Naive thymus-derived CD8-positive, alpha-beta T cell (primary cell): ENCODE measurements at places on chromosomes 3 and 15.

GRCh38 chr3:129280183-129280582 lies 1.5 kb downstream of the HMCES start:
- no peaks in the 10 kb centered on the region for H3K27me3 ChIP-seq
- H3K4me3 ChIP-seq = peak overlapping the region; percentile 98
- peaks cover 3% of the 10 kb centered on the region for H3K36me3 ChIP-seq
- H3K27ac ChIP-seq = peak overlapping the region; percentile 98
- no peak for DNase-seq
- peaks cover 62% of the 10 kb centered on the region for H3K4me1 ChIP-seq

GRCh38 chr3:33488246-33488645 lies 48.0 kb upstream of the UBP1 start:
- H3K27me3 ChIP-seq = no peaks in the 10 kb centered on the region
- no peak overlapping the region for H3K4me3 ChIP-seq
- no peaks in the 10 kb centered on the region for H3K36me3 ChIP-seq
- H3K4me1 ChIP-seq = no peaks in the 10 kb centered on the region

DNA sequence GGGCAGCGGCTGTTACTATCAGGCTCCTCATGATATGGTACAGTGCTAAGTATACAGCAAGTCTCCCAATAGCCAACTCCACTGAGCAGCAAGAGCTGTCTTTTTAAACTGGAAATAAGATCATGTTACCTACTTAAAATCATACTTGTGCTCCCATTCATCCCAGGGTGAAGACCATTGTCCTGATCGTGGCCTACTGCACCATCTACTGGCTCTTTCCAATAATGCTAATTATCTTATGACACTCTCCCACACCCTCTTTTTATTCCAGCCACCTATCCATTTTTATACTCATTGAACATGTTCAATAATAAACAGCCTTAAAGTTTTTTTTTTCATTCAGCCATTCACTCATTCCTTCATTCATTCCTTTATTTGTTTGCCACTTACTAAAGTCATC lies 117.7 kb downstream of the GBE1 start:
- H3K27ac ChIP-seq = no peak overlapping the region
- peaks cover 2% of the 10 kb centered on the region for H3K4me1 ChIP-seq
- H3K4me3 ChIP-seq = no peak overlapping the region
- peaks cover 10% of the 10 kb centered on the region for H3K36me3 ChIP-seq
- no peaks in the 10 kb centered on the region for H3K27me3 ChIP-seq
- no peak for DNase-seq

GRCh38 chr15:86553108-86553507 lies 473.4 kb downstream of the AGBL1 start:
- no peaks in the 10 kb centered on the region for H3K36me3 ChIP-seq
- no peaks in the 10 kb centered on the region for H3K4me1 ChIP-seq
- H3K4me3 ChIP-seq = no peak overlapping the region
- no peak for DNase-seq
- H3K27ac ChIP-seq = no peak overlapping the region

DNA sequence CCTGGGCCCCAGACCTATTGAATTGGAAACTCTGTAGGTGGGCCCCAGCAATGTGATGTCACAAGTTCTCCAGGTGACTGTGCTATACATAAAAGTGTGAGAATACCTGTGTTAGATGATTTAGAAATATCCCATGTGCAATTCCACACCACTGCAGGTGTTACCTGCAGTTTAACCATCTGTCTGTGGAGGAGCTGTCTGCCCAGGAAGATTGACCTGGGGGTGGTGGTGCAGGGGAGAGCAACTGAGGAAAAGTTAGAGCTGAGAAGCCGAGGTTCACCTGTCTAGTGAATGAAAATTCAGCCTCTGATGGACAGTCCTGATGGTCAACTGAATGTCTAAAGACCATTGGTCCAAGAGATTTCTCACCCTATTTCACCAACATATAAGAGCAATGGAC lies 132.2 kb upstream of the SLC24A5 start:
- H3K36me3 ChIP-seq = no peaks in the 10 kb centered on the region
- no peaks in the 10 kb centered on the region for H3K4me1 ChIP-seq

GRCh38 chr3:15685927-15686326 lies 84.4 kb downstream of the BTD start:
- H3K36me3 ChIP-seq = peaks cover 35% of the 10 kb centered on the region
- H3K27ac ChIP-seq = peak overlapping the region; percentile 47
- H3K4me1 ChIP-seq = peaks cover 1% of the 10 kb centered on the region
- no peak for DNase-seq
- no peaks in the 10 kb centered on the region for H3K27me3 ChIP-seq
- no peak overlapping the region for H3K4me3 ChIP-seq

GRCh38 chr3:23324745-23325144 lies 121.6 kb downstream of the UBE2E2 start:
- peaks cover 6% of the 10 kb centered on the region for H3K4me1 ChIP-seq
- peak overlapping the region; percentile 63 for H3K4me3 ChIP-seq
- no peak for DNase-seq
- no peaks in the 10 kb centered on the region for H3K27me3 ChIP-seq

- peaks cover 3% of the 10 kb centered on the region for H3K36me3 ChIP-seq
- H3K4me1 ChIP-seq = peaks cover 31% of the 10 kb centered on the region
- H3K27ac ChIP-seq = peak overlapping the region; percentile 81
- H3K4me3 ChIP-seq = peak overlapping the region; percentile 76
- DNase-seq = peak; percentile 38
These were observed 624.8 kb upstream of the LMCD1 start for GRCh38 chr3:7876741-7877297.

GRCh38 chr15:85832394-85832793 lies 37.7 kb upstream of the KLHL25 start:
- no peaks in the 10 kb centered on the region for H3K27me3 ChIP-seq
- H3K4me3 ChIP-seq = no peak overlapping the region
- no peaks in the 10 kb centered on the region for H3K36me3 ChIP-seq
- H3K4me1 ChIP-seq = no peaks in the 10 kb centered on the region

- H3K36me3 ChIP-seq = peaks cover 21% of the 10 kb centered on the region
- peaks cover 10% of the 10 kb centered on the region for H3K4me1 ChIP-seq
- peak; percentile 15 for DNase-seq
- no peaks in the 10 kb centered on the region for H3K27me3 ChIP-seq
- H3K4me3 ChIP-seq = no peak overlapping the region
- no peak overlapping the region for H3K27ac ChIP-seq
These were observed 250.5 kb downstream of the UACA start for GRCh38 chr15:70512772-70513362.

DNA sequence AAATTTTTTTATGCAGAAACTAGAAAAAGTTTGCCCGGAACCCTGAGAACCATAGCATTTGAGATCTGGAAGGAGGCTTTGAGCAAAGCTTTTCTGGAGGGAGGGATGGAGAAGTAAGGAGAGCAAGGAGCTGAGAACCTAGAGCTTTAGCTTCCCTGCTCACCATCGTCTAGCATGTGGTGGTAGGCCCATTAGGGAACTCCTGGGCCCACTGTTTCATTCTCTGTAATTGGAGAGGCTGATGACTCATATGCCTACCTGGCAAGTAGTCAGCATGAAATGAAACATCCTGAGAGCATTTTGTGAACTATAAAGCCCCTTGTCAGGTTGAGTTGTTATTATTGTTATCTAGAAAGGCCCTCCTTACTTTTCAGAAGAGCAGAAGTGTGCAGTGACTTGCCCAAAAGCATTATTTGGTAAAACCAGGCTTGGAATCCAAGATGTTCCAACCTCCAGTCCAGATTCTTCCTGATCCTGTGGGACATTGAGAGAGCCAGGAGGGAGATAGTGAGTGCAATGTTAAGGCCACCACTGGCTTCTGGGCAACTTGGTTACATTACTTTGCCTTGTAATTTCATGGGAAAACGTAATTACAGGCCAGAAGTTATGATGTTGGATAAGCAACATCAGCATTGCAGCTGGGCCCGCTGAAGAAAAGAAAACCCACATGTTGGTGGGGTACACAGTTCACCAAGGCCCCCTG lies 104.5 kb upstream of the BFSP2 start:
- H3K4me3 ChIP-seq = no peak overlapping the region
- no peak overlapping the region for H3K27ac ChIP-seq
- H3K27me3 ChIP-seq = peaks cover 7% of the 10 kb centered on the region
- no peak for DNase-seq

GRCh38 chr3:148866261-148866660 lies 1.2 kb downstream of the CPA3 start:
- DNase-seq = no peak
- H3K27me3 ChIP-seq = peaks cover 13% of the 10 kb centered on the region
- H3K36me3 ChIP-seq = no peaks in the 10 kb centered on the region
- H3K4me1 ChIP-seq = peaks cover 1% of the 10 kb centered on the region
- H3K27ac ChIP-seq = no peak overlapping the region
- H3K4me3 ChIP-seq = no peak overlapping the region

- H3K4me3 ChIP-seq = no peak overlapping the region
- no peak overlapping the region for H3K27ac ChIP-seq
These were observed 87.5 kb upstream of the FAM3D start for GRCh38 chr3:58754074-58754473.

DNA sequence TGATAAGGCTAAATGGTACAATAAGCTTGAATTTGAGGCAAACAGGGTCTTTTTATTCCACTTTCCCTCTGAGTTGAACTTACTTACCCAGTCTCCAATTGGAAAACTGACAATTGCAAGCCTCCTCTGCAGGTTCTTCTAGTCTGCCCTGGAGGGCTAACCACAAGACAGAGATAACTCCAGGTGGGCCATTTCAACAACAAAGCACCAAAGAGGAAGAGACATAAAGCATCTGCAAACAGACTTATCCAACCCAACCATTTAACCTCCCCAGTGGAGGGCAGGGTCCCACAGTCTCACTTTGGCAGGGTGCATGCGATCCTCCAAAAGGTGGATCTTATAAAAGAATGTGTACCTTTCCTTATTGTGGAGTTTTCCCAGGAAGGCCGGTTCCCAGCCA lies 525.8 kb downstream of the DIPK2A start:
- H3K4me3 ChIP-seq = no peak overlapping the region
- H3K4me1 ChIP-seq = no peaks in the 10 kb centered on the region
- no peaks in the 10 kb centered on the region for H3K27me3 ChIP-seq
- H3K27ac ChIP-seq = no peak overlapping the region

DNA sequence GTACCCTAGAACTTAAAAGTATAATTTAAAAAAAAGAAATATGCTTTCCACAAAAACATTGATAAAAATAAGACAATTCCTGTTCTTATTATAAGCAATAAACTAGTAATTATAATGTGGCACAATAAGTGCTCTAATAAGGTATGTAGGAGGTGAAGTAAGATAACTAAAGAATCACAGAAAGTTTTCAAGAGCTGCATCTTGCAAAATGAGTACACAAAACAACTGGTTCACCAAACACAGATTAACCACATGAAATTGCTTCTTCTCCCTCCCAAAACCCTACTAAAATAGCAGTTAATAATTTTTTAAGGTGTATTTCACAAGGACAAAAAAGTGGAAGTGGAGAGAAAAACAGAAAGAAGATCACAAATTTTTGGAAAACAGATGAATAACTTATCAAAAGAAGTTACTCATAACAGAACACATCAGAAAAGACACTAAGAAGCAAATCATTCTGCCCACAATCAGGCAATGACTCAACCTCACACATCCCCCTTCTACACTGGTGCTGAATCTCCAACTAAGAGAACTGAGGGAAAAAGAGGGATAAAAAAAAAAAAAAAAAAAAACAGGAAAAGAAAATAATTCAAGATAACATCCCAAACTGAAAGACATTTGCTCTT lies 64.2 kb downstream of the TBC1D5 start:
- no peak overlapping the region for H3K4me3 ChIP-seq
- no peak for DNase-seq
- no peaks in the 10 kb centered on the region for H3K27me3 ChIP-seq

DNA sequence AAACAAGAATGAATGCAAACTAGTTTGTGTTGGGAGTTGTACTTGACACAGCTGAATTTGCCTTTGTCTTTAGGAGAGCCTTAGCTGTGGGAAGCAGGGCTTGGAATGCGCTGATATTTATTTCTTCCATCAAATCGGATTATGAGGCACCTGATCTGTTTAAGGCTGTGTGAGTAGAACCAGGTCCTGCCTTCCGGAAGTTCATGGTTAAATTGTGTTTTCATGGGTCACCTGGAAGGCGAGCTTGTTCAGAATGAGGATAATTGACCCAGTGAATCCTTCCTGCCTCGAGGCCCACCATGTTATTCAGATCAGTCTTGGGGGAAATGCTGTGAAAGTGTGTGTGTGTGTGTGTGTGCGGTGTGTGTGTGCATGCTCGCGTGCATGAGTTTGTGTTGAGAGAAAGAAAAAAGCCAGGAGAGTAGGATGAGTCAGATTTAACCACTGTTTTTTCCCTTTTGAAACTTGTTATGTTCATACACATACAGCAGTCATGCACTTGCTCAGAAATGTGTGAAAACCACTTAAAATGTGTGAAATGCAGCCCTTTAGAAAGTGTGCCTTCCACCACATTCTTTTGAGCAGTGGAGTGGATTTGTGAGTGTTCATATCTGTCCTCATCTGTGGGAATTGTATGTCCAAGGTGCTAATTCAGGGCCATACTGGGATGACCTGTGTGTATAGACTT lies 36.7 kb downstream of the SMAD3 start:
- no peaks in the 10 kb centered on the region for H3K27me3 ChIP-seq
- H3K27ac ChIP-seq = no peak overlapping the region
- H3K4me1 ChIP-seq = peaks cover 28% of the 10 kb centered on the region
- H3K36me3 ChIP-seq = no peaks in the 10 kb centered on the region
- no peak overlapping the region for H3K4me3 ChIP-seq

- H3K27ac ChIP-seq = no peak overlapping the region
- no peak overlapping the region for H3K4me3 ChIP-seq
These were observed 25.0 kb downstream of the DNAH1 start for GRCh38 chr3:52341123-52341522.

DNA sequence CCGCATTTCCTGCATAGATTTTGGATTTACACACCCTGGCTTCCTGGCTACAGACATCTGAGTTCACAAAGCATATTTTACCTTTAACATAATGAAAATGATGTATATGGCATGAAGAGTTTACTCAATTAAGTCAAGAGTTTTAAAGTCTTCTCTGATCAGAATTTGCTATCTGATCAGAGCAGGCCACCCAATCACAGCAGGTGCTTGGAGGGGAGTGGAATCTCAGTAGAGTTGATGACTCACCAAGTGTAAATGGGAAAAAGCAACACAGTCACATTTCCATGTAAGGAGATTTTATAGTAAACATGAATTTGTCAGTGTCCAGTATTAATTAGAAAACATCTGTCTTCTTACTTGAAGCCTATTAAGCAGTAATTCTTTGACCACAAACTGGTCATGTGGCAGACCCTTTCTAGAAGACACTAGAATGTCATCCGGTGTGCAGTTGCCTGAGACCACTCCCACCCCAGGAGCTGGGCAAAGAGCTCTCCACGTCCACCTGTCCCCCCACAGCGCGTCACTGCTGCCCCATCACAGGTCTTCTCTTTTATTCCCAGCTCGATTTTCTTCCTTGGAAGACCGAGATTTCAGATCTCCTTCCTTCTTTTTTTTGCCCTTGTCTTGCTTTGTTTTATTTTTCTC lies 10.8 kb downstream of the MESD start:
- DNase-seq = no peak
- peaks cover 67% of the 10 kb centered on the region for H3K36me3 ChIP-seq
- peaks cover 24% of the 10 kb centered on the region for H3K4me1 ChIP-seq
- no peaks in the 10 kb centered on the region for H3K27me3 ChIP-seq
- no peak overlapping the region for H3K4me3 ChIP-seq
- no peak overlapping the region for H3K27ac ChIP-seq

DNA sequence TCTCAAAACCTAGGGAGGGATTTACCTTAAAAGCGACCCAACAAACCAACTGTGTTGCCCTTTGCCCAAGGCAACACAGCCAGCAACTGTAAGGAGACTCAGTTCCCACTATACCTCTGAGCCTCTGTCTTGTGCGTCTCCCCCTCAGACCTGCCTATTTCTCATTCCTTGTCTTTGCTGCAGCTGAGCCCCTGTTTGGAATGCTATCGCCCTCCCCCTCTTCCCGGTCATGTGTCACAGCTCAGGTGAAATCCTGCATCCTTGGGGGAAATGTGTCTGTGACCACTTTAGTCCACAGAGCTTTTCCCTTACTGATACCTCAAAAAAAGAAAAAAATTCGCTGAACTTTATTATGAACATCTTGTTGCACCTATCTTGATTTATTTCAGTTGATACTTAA lies 52.0 kb upstream of the LRIG1 start:
- peaks cover 32% of the 10 kb centered on the region for H3K27me3 ChIP-seq
- no peak overlapping the region for H3K27ac ChIP-seq
- no peak for DNase-seq
- H3K4me1 ChIP-seq = no peaks in the 10 kb centered on the region
- H3K36me3 ChIP-seq = no peaks in the 10 kb centered on the region
